Esophagus muscularis mucosa (tissue), 4 donors: ENCODE measurements at places on chromosomes 5 and 9.
A peak's percentile ranks its signal among the peaks of the same experiment; 100 is the strongest.

DNA sequence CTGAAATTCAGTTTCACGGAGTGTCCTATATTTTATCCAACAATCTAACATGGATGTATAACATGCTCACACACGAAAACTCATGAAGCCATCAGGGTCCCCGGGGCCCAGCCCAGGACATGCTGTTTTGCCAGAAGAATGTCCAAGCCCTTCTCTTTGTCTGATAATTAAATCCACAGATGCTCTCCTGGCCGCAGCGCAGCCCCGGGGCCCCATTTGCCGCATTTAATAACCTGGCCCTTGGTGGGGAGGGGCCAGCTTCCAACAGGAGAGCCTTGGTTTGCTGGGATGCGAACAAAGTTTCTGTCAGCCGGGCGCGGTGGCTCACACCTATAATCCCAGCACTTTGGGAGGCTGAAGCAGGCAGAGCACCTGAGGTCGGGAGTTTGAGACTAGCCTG, 30.0 kb downstream of the PLPP7 start:
- no peak for DNase-seq
- no peaks in the 10 kb centered on the region for H3K36me3 ChIP-seq
- H3K27me3 ChIP-seq, result no peaks in the 10 kb centered on the region
- H3K27ac ChIP-seq, result no peak overlapping the region
- H3K4me1 ChIP-seq, result peaks cover 12% of the 10 kb centered on the region
- no peak overlapping the region for H3K4me3 ChIP-seq

GRCh38 chr5:59272809-59273427, 620.6 kb downstream of the PDE4D start:
- peak overlapping the region; percentile 83 for H3K27ac ChIP-seq
- no peak for DNase-seq
- H3K4me3 ChIP-seq, result peak overlapping the region; percentile 60
- H3K4me1 ChIP-seq, result peaks cover 42% of the 10 kb centered on the region
- no peaks in the 10 kb centered on the region for H3K27me3 ChIP-seq

- H3K27ac ChIP-seq, result peak overlapping the region; percentile 77
- no peaks in the 10 kb centered on the region for H3K36me3 ChIP-seq
- peaks cover 21% of the 10 kb centered on the region for H3K4me1 ChIP-seq
- DNase-seq, result no peak
- H3K4me3 ChIP-seq, result peak overlapping the region; percentile 33
- no peaks in the 10 kb centered on the region for H3K27me3 ChIP-seq
Observed at GRCh38 chr9:18447541-18447940, 26.4 kb upstream of the ADAMTSL1 start.

DNA sequence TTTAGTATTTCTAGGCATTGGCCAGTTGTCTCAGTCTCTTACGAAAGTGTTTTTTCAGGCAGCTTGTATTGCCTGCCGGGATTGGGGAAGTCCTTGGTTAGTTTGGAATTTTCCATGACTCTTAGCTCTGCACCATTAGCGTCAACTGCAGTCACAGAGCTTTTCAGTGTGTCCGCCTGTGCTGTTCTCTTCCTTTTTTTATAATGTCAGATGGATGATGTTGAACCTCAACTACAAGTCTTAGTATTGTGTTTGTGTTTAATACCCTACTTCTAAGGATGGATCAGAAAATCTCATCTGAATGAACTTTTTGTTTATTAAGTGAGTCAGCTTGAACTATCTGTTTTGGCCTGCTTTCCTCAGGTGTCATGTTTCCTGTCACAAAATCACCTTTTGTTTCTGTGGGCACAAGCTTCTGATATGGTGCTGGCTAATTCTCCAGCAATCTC, 33.1 kb downstream of the ATP6V0E1 start:
- H3K36me3 ChIP-seq, result no peaks in the 10 kb centered on the region
- peak overlapping the region; percentile 80 for H3K27ac ChIP-seq
- H3K4me3 ChIP-seq, result peak overlapping the region; percentile 18

DNA sequence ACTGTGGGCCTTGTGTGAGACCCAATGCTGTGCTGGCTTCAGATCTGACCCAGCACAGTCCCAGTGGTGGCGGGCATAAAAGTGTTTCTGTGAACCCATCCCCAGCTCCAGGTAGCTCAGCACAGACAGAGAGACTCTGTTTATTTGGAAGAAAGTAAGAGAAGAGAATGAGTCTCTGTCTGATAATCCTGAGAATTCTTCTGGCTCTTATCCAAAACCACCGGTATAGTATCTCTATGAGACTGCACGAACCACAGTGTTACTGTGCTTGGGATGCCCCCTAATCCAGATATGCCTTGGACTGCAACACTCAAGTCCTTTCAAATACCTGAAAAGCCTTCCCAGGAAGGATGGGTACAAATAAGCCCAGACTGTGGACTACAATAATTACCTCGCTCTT, 1660.8 kb upstream of the ACO1 start:
- no peak overlapping the region for H3K27ac ChIP-seq
- no peaks in the 10 kb centered on the region for H3K27me3 ChIP-seq
- H3K4me1 ChIP-seq, result no peaks in the 10 kb centered on the region

DNA sequence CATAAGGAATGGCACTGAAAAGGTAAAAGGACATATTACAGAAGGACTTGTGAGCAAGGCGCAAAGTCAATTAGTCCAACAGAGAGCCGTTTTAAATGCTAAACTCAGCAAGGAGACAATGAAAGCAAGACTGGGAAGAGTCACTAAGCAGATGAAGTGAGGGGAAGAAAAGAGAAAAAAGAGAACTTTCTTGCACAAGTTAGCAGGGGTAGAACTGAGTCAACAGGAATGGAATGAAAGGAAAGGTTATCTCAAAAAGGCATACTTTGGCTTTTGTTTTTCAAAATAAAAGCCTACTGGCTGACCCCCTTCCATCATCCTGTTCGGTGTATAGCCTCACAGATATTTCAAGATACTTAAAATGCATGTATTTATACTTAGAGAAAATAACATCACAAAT, 75.0 kb downstream of the NR6A1 start:
- peaks cover 14% of the 10 kb centered on the region for H3K4me1 ChIP-seq
- no peaks in the 10 kb centered on the region for H3K27me3 ChIP-seq
- H3K27ac ChIP-seq, result no peak overlapping the region
- no peak overlapping the region for H3K4me3 ChIP-seq
- no peaks in the 10 kb centered on the region for H3K36me3 ChIP-seq

DNA sequence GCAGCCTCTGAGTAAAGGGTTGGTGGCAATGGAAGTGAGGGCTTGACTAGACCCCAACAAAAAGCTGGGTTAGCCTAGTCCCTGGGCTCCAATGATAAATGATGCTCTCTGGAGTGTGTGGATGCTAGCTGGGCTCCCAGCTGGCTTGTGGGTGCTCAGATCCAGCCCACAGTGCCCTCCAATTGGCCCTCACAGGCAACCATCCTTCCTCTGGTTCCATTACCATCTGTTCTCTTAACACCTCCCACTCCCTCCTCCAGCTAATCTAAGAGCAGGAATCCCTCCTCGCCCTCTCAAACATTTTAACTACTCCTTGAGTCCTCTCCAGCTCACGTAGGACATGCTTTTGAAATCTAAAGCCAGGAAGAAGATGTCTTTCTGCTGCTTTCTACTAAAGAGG, 25.2 kb upstream of the FRMD3 start:
- no peak overlapping the region for H3K27ac ChIP-seq
- no peaks in the 10 kb centered on the region for H3K4me1 ChIP-seq
- H3K36me3 ChIP-seq, result no peaks in the 10 kb centered on the region
- no peak overlapping the region for H3K4me3 ChIP-seq

- H3K4me3 ChIP-seq, result no peak overlapping the region
- H3K4me1 ChIP-seq, result peaks cover 23% of the 10 kb centered on the region
- H3K27me3 ChIP-seq, result no peaks in the 10 kb centered on the region
- H3K36me3 ChIP-seq, result no peaks in the 10 kb centered on the region
- DNase-seq, result no peak
Observed at GRCh38 chr5:111855356-111855755, 98.4 kb upstream of the NREP start.

DNA sequence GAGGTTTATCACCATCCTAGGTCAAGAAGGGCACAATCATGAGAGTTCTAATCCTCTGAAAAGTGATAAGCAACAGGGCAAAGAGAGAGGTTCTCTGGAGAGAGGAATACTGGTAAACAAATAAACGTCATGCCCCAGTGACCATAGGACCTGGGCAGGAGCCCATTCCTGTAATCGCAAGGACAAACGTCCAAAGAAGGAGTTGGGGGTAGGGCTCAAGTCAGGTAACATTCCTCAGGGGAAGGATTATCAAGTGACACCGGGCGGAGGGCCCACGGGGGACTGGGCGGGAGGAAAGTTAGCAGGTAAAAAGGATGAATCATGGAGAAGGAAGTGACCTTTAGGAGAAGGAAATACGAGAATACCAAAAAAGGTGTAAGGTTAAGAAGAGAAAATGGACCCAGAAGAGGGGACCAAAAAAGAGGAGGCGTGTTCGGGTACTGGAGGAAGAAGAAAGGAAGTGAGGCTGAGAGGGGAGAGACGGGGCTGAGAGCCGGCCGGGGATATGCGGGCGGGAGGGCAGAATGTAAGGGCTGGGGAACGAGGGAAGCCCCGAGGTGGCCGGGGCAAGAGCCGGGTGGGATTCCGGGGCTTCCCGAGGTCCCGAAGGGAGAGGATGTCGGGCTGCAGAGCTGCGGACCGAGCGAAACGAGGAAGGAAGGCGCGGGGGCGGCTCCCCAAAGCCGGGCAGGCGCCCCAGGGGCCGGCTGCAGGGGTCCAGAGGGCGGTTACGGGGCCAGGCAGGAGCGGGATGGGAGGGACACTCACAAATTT, 583 bp downstream of the DIAPH1 start:
- peaks cover 31% of the 10 kb centered on the region for H3K4me1 ChIP-seq
- peak overlapping the region; percentile 93 for H3K4me3 ChIP-seq
- peaks cover 30% of the 10 kb centered on the region for H3K36me3 ChIP-seq
- H3K27ac ChIP-seq, result peak overlapping the region; percentile 93
- no peaks in the 10 kb centered on the region for H3K27me3 ChIP-seq

- peaks cover 35% of the 10 kb centered on the region for H3K4me1 ChIP-seq
- peak overlapping the region; percentile 70 for H3K4me3 ChIP-seq
- H3K27me3 ChIP-seq, result no peaks in the 10 kb centered on the region
- peak overlapping the region; percentile 95 for H3K27ac ChIP-seq
- no peak for DNase-seq
- H3K36me3 ChIP-seq, result no peaks in the 10 kb centered on the region
Observed at GRCh38 chr9:112378328-112379176, 1.4 kb upstream of the HSDL2 start.

GRCh38 chr5:124342027-124342471, 404.4 kb downstream of the ZNF608 start:
- no peaks in the 10 kb centered on the region for H3K36me3 ChIP-seq
- peaks cover 27% of the 10 kb centered on the region for H3K4me1 ChIP-seq
- no peak overlapping the region for H3K4me3 ChIP-seq

DNA sequence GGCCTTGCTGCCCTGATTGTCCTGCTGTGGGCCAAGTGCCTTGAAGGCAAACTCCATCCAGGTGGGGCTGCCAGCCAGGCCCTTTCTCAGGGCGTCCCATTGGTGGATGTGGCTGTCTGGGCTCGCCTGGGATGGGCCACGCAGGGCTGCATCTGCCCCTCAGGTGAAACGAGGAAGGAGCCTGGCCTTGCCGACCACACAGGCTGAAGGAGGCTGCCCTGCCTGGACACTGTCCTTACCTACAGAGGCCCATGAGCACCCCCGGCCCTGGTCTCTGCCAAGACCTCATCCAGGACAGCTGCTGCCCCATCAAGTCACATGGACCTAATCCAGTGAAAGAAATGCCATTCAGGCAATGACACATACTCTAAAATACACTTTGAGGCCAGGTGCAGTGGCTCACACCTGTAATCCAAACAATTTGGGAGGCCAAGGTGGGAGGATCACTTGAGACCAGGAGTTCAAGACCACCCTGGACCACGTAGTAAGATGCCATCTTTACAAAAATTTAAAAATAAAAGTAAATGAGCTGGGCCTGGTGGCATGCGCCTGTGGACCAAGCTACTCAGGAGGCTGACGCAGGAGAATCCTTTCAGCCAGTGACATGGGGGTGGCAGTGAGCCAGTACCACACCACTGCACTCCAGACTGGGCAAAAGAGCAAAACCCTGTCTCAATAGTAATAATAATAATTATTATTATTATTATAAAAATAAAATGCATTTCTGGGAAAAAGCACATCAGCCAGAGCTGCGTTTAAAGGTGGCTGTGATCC, 33.9 kb downstream of the PNPLA7 start:
- H3K27me3 ChIP-seq, result no peaks in the 10 kb centered on the region
- no peaks in the 10 kb centered on the region for H3K36me3 ChIP-seq
- H3K4me3 ChIP-seq, result no peak overlapping the region
- H3K27ac ChIP-seq, result no peak overlapping the region
- DNase-seq, result no peak
